Renal cortical epithelial cell (primary cell): ENCODE measurements at places on chromosomes 2 and 18. TPM values are rescaled to one million over a fixed set of nuclear protein-coding genes. Genes with fewer than 3 reads are reported as not detected.

DNA sequence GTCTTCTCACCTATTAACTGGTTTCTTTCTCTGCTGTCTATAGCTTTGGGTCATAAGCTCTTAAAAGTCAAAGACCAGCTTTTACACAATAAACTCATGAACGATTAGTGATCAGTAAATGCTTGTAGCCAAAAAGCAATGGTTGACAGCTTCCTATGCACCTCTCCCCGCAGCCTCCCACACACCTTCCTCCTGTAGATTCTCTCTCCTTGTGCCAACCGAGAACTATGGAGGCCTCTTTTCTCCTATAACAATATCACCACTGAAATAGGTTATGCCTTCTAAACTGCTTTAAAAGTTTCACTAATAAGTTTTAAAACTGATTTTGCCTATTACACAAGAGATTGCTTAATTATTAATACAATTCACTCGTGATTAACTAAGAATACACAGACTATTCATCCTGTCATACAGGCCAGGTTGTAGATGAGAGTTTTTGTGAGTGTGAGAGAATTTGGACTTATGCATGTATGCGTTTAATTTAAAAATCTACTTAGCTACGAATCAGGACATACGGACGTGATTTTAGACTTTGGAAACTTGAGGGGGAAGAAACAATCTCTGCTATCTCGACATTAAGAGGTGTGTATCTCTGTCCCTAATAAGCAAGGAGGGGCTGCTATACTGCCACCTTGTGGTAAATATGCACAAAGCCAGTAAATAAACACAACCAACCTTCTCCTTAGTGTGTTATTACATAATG, 229.1 kb upstream of the RBBP8 start:
- peak; percentile 66 for DNase-seq

DNA sequence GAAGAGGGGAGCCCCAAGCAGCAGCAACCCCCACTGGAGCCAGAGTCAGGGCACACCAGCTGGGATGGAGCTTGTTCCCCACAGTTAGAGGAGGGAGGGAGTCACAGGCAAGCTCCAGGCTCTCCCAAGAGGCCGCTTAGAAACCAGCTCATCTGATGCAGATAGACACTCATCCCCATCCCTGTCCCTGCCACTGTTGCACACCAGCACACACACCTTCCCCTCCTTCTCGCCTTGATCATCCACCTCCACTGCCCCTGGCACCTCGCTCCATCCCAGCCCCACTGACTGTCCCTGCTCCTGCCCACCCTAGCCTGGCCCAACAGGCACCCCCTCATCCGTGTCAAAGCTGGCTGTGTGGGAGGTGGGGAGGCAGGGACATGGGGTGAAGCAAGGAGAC, 1.5 kb upstream of the RUFY4 start:
- DNase-seq, result no peak

GRCh38 chr2:102050854-102051391, 59.2 kb downstream of the IL1R2 start:
- DNase-seq, result no peak

Gene ASXL3
- total RNA-seq, result 0.05 and 0.87 TPM in 2 replicates

Gene CD226
- total RNA-seq, result 0.25 TPM in 1 of 2 replicates, not detected in the other
